NCI-H82 (cell line): ENCODE measurements at places on chromosomes 1 and 21.
A peak's percentile ranks its signal among the peaks of the same experiment; 100 is the strongest.

- no peak for DNase-seq
Observed at GRCh38 chr1:66337249-66337648, 196.7 kb upstream of the SGIP1 start.

DNA sequence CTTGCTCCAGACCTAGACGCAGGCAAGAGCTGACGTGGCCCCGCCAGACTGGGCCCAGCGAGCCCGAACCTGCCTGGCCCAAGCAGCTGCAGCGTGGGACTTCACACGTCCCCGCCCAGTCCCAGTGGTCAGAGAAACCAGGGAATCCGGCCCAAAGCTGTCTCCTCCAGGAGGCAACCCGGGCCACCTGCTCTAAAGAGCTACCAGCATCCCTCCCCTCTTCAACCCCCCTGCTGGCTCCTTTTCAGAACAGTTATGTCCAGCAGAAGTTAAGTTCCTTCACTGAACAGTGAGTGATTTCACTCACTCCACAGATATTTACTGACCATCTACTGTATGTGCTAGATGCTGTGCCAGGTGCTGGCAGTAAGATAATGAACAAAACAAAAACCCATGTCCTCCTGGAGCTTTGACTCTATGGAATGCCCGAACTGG lies 2.1 kb upstream of the EFNA1 start:
- no peak for DNase-seq

DNA sequence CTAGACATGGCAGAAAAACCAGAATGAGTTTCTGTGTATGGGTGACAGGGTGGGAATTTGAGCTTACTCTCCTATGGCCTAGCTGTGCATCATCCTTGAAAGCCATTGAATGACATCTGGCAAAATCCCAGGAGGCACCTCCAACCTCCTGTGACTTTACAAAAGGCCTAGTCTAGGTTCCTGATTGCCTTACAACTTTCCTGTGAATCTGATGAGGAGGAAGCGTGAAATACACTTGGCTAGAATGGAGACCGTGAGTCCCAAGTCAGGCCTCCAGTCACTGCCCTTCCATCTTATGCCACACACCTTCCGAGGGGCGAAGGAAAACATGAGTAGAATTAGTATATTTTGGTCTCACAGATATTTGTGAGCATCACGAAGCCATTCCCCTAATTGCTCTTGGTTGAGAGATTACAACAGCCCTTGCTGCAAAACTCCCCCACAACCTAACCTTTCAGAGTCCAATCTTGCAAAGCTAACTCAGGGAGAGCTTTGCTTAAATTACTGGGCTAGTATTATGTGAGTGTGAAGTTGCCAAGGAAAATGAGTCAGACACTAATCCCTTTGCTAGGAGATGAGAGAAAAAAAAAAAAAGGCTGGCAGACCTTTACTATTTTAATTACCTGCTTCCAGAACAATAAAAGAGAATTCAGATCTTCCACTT lies 36.3 kb upstream of the PAXBP1 start:
- peak; percentile 79 for DNase-seq

GRCh38 chr1:214296860-214297745 lies 16.1 kb downstream of the SMYD2 start:
- no peak for DNase-seq

- DNase-seq = no peak
Observed at GRCh38 chr1:181095763-181096184, 7.3 kb downstream of the IER5 start.

DNA sequence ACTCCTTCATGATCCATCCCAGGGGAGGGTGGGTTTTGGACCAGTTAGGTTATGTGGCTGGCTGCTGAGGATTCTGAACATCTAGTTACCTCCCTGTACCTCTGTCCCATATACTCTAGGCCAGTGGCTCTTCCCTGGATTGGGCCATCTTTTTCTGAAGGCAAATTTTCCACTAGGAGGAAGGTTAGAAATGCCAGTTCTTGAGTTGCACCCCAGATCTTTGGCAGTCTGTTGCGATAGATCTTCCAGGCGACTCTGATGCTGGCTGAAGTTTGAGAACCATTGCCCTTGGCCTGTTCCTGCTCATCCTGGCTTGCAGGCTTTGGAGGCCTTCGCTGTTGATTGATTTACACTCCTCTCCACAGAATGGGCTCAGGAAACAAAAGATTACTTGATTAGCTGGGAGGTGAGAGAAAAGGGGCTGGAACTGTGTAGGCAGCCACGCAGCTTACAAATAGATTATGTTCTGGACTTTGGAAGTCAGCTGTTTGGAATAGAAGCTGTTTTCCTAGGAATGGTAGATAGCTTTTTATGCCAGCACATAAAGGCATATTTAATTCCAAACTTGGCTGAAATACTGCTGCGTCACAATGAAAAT lies 110.1 kb downstream of the MRPS6 start:
- DNase-seq = no peak

- no peak for DNase-seq
Observed at GRCh38 chr21:42374864-42375499, 8.6 kb upstream of the TFF1 start.

DNA sequence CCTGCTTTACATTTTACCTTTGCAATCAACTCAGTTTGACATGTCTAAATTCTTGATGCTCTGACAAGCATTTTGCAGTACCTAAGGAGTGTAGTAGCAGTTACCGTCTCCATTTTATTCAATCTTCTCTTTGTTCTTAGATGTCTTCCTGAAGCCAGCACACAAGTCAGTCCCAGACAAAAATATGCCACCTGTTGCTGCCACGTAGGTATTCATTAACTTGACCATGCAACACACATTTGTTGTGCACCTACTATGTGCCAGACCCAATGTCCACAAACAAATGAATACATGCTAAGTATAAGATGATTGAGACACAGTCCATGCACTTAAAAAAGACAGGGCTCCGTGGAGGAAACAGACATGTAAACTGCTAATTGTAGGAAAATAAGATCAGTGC lies 81.5 kb upstream of the NGF start:
- no peak for DNase-seq

DNA sequence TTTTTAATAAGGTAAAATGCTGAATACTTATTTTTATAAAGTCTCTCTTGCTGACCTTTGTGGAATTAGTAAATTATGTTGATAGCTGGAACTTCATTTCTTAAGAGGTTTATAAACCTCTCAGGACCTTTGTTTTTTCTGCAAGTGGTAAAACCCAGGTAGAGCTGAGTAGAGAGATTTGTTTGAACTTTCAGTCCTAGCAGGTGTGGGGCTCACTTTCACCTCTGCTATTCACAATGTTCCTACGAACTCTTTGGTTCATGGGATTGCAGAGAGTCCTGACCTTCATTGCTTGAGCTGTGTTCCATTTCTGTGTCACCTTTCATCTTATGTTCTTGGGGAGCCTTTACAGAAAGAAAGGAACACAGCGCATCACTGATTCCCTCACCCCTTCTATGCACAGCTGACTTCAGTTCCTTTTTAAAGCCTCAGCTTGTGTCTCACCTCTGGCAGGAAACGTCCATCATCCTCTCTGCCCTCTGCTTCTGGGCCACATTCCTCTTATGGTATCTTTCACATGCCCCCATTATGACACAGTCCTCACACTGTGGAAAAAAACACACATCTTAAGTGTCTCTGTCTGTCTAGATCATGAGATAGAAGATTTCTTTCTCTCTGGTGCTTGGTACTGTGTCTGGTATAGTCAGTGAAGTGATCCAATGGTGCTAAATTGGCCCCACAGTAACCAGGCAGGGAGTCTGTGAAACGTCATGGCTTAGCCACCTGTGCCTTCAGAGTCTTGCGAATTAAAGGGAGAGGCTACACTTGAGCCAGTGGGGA lies 262.5 kb upstream of the B3GALT2 start:
- DNase-seq = no peak

GRCh38 chr1:71339238-71339637 lies 258.4 kb upstream of the ZRANB2 start:
- DNase-seq = peak; percentile 22

- no peak for DNase-seq
Observed at GRCh38 chr1:95246511-95246910, 12.5 kb downstream of the RWDD3 start.

DNA sequence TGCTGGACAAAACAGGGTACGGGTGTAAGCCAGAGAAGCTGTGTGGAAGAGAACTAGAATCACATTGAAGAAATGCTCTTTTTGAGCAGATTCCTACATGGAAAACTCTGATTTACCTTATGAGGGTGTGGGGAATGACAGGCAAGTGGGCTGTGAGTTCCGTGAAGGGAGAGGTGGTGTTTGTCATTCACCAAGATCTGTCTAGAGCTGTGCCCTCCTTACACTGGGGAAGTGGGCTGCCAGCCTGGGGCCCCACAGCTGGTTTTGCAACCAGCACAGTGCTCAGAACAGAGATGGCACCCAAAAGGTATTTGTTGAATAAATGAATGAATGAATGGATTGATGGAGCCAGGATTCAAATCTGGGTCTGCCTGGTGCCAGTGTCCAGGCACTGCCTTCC lies 10.4 kb downstream of the RCAN1 start:
- DNase-seq = no peak

- DNase-seq = no peak
Observed at GRCh38 chr1:203402629-203403337, 51.9 kb upstream of the FMOD start.

GRCh38 chr1:155043301-155043702 lies 7.8 kb upstream of the ADAM15 start:
- no peak for DNase-seq

DNA sequence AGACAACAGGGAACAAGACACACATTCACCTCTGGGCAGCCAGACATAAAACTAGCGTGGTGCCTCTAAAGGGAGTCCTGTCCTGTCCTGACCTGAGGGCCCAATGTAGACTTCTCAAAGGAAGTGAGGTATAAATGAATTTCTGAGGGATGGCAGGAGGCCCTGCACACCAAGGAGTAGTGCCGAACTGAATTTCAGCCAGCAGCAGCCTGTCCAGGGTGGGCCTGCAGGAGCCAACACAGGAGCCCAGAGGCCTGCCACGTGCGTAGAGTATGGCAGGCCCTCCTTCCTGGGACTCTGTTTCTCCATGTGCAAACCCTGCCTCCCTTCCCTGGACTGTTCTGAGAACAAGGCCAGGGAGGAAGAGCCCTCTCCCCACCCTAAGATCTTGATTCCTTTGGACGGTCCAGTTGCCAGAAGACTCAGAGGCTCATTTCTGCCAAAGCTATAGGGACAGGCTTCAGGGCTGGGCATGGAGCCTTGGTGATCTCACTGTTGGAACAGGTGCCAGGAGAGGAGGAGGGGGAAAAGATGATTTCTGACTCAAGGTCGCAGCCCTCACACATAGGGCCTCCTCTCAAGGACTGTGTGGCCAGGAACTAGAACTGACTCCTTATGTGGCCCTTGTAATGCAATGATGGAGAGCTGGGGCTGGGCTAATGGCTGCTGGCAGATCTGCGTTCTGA lies 1.8 kb upstream of the FABP3 start:
- DNase-seq = no peak

DNA sequence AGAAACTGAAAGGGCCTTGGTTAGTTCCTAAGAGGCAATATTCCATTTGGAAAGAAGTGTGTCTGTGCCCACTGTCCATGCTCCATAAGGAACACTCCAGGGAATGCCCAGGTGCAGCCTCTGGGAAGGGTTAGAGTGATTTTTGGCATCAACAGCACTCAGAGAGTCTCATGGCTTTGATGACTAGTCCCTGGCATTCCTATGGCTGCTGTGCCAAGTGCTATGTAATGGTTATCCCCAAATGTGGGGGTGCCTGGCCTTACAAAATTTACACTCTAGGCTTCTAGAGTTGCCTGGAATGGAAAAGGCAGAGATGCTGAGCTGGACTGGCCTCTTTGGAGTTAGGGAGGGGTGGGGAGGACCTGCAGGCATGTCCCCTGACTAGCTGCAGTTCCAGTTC lies 75.0 kb upstream of the BCAR3 start:
- no peak for DNase-seq

- DNase-seq = no peak
Observed at GRCh38 chr1:161843156-161843555, 77.0 kb downstream of the ATF6 start.

GRCh38 chr1:41980827-41981653 lies 62.3 kb upstream of the HIVEP3 start:
- DNase-seq = no peak

DNA sequence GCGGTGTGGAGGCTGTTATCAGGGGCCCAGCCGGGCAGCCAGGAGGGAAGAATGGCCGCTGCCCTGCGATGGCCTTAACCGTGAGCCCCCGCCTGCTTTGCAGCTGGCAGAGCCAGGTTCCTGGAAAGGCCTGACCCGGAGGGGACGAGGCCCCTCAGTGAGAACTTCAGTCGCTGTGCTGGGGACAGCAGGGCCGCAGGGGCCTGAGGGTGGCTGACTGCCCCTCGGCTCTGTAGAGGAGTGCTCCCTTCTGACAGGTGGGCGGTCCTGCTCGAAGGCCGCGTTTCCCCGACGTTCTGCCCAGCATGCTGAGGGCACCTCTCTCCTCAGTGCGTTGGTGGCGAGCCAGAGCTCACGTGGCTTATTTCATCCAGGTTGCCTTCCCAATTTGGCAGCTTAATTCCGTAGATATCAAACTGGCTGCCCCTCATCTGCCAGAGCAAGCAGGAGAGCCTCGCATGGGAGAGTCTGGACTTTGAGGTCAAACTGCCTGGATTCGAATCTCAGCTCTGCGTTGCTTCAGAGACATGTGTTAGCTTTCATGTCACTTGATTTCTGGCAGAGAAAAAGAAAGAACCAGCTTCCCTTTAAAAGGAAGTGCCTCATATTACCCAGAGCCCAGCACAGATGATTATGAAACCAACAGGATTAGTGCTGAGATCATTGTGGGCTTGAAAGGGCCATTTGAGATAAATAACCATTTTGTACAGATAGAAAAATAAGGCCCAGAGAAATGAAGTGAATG lies 239.8 kb downstream of the SDCCAG8 start:
- peak; percentile 53 for DNase-seq

DNA sequence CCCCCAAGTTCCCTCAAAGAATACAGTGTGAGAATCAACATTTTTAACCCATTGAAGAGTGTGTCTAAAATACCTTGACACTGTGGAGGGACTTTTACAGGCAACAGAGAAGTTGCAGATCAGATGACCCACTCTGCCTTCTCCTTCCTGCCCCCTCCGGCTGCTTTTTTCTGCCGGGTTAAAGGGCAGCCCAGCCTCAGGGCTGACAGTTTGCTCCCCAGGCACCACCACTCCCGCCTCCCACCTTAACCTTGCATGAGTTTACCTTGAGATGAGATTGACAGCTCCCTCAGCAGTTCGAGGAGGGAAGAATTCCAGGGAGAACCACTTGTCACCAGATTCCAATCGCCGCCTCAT lies 3.2 kb downstream of the MTHFR start:
- DNase-seq = no peak
